Naive thymus-derived CD8-positive, alpha-beta T cell (primary cell): ENCODE measurements at places on chromosomes 12 and 14.

- no peak for DNase-seq
Observed at GRCh38 chr14:84527706-84528105, 1002.2 kb upstream of the FLRT2 start.

GRCh38 chr12:114711689-114712152 lies 27.7 kb upstream of the TBX3 start:
- no peak for DNase-seq

GRCh38 chr12:50174971-50175715 lies 8.0 kb upstream of the CERS5 start:
- peak; percentile 72 for DNase-seq

- no peak for DNase-seq
Observed at GRCh38 chr12:69916544-69917235, 91.7 kb downstream of the MYRFL start.

DNA sequence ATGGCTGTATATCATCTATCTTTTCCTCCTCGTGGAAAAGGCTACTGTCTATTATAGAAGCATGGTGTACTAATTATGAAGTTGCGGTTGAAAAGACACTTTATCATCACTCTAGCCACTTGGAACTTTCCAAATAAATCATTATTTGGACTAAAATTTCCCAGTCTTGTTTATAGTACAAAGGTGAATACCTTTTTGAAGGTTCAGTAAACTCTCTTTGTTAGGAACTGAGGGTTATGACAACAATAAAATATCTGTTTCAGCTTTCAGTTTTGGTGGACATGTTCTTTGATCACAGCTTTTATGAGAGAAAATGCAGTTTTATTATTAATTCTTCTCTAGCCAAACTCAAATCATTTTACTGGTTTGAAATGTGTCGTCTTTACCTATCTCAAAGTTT lies 216.7 kb downstream of the FBXL14 start:
- no peak for DNase-seq

- peak; percentile 36 for DNase-seq
Observed at GRCh38 chr12:70719672-70720420, 82.6 kb upstream of the PTPRB start.

- no peak for DNase-seq
Observed at GRCh38 chr14:32802295-32802694, 136.4 kb upstream of the NPAS3 start.

DNA sequence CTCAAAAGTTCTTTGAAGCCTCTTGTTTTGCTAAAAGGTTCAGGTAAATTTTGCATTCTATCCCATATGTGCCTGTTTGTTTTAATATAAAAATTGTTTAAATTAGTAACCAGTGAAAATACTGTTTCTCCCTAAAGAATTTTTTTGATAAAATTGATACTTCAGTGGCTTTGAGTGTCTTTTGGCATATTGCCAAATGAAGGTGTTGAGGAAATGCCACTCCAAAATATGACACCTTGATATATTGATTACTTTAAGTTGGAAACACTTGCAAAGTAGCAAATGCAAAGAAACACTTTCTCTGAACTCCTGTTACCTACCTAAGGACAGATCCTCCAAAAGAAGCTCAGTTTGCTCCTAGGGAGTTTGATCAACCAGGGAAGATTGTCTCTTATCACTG lies 8.4 kb downstream of the STYX start:
- DNase-seq: no peak

- DNase-seq: no peak
Observed at GRCh38 chr14:100488057-100488456, 99.2 kb downstream of the BEGAIN start.

DNA sequence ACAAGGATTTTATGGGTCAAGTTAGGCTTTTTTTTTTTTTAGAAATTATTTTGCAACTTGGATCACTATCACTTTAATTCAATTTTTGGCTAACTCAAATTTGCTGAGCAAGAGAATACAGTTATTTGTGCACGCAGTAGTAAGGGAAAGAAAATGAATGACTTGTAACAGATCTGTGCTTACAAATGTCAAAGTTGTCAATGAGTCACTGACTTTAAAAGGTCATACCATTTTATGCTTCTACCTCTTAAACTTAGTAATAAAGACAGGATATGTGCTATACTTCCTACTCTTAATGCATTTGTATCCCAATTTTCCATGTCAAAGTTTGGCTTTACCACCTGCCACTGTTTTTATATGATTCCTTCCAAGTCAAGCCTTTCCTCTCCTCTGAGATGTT lies 131.1 kb upstream of the FBXO33 start:
- no peak for DNase-seq

DNA sequence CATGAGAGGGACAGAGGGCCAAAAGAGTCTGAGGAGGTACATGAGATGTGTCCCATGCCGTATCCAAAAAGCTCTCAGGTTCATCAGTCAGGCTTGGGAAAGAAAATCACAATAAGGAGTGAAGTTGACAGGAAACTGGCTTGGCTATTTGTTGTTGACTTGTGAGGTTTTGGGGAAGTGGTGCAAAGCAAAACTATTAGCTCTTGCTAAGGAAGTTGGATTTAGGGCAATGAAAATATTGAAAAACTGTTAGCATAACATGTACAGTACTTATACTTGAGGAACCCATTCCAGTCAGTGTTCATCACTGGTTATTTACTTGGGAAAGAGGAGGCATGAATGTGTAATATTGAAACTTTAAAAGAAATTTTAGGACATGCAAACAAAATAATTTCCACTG lies 145.9 kb downstream of the DUSP6 start:
- no peak for DNase-seq

- DNase-seq: peak; percentile 44
Observed at GRCh38 chr12:52645120-52645761, 6.8 kb downstream of the KRT2 start.

DNA sequence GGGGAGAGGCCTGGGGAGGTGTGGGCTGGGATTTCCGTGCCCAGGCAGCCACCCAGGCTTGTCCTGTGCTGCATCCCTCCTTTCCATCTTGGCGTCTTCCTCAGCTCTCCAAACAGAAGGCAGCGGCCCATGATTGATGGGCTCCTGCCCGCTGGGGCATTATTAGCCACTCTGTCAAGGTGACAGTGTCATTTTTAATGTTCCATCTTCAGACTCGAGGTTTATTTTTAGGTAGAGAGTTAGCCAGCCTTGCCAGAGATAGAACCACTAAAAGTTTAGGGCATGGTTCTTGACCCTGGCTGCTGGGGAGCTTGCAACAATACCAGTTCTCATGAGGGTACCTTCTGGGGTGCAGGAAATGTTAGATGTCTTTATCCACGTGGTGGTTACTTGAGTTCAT lies 90.1 kb downstream of the AACS start:
- no peak for DNase-seq

DNA sequence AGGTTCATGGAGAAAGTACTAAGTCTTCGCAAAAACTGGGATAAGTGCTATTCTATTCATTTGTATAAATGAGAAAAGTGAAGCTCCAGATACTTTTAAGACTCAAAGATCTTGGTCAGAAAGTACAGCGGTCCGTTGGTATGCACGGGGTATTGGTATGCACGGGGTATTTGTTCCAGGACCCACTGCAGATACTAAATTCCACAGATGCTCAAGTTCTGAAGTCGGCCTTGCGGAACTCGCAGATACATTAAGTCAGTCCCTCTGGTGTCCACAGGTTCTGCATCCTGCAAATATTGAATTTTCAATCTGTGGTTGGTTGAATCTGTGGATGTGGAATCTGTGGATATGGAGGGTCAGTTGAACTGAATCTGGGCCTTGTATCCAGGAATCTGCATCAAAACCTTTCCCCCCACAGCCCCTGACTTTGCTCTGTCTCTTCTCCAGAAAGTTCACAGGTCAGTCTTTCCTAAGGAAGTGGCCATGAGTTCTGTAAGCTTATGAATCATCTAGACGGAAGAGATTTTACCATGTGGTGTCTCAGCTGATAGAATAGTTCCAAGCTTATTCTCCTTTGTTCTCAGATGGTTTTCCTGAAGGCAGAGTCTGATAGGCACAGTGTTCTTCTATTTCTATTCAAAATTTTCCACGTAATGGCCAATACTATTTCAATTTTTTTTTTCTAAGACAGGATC lies 274.7 kb downstream of the NEDD1 start:
- DNase-seq: no peak

DNA sequence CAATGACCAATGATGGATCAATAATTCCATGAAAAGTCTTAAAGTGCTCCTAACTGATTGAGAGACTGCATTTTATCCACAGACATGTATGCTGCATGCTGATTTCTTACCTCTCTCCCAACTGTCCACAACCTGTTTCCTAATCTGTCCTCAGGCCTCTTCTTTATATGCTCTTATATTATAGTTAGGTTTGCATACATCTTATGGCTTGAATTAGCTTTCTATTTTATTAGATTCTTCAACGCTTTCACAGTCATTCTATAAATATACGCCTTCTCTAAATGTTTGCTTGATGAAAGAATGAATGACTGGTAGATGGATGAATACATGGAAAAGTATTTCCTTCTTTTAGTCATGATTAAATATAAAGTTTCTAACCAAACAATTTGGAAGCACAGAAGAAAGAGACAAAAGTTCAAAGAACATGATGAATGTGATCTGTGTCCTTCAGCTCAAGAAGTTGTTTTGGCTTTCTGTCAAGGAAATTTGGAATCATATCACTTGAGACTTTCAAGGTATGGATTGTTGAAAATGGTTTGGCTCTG lies 91.8 kb upstream of the NPAS3 start:
- DNase-seq: no peak

DNA sequence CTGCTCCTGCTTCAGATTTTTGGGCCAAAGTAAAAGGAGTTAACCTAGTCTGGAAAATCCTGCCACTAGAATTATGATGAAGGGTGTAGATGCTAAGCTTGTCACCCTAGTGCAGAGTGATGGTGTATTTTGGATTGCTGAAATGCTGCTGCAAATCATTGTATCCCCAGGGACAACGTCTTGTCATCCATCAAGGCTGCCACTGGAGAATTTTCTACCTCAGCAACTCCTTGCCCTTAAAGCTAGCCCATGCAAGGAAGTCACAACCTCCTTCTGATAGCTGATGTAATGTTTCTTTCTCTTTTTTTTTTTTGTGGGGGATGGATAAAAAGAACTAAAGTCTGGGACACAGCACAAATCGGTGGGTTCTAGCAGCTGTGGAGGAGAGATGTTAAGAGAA lies 139.4 kb upstream of the FRMD6 start:
- no peak for DNase-seq

GRCh38 chr14:73809391-73809790 lies 42.2 kb upstream of the PTGR2 start:
- DNase-seq: no peak

DNA sequence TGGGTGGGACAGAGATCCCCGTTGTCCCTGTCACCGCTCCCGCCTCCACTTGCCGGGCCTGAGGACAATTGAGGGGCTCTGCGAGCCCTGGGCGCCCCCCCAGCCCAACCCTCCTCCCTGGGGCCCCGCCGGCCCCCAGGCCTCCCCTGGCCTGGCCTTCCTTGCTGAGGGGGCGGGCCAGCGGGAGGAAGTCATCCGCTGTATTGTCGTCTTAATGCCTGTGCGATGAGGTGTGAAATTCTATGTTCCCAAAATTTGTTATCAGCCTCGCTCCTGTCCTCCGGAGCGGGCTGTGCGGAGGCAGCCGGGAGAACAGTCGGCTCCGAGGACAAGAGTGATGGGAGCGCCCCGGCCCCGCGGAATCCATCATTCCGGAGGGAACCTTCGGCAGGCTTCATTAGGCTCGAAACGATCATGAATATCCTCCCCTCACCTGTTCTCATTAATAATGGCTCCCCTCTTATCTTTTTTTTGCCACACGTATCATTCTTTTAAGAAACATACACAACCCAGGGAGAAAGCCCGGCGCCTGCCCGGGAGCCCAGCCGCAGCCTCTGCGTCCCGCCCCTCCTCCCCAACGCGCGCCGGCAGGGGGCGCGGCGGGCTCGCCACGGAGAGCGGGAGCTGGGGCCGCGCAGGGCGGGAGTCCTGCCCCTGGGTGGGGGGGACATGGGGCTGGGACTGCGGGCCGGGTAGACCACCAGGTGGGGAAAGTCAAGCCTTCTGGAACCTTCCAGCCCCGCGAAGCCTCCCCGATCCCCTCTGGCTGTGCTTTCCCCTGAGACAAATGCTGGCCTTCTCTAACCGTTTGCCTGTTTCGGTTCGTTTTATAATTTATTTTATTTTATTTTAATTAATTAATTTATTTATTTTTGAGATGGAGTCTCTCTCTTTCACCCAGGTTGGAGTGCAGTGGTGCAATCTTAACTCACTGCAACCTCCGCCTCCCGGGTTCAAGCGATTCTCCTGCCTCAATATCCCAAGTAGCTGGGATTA lies 17.1 kb upstream of the DLK1 start:
- peak; percentile 27 for DNase-seq

DNA sequence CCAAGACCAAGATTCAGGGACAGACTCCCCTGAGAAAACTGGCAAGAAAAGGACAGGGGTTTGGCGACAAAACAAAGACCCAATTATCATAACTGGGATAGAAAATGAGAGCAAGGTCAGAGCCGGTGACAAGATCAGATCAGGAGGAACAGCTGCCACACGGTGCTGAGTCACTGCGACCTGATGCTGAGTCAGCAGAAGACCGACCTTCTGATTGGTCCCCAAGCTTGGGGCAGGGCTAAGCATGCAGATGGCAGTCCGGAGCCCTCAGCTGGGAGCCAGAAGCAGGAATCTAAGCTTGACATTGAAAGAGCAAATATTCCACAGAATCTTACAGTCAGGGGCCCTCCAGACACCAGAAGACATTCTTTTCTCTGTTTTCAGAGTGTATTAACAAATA lies 19.1 kb upstream of the ARMH4 start:
- no peak for DNase-seq
